ENCODE measurements at places on chromosomes 12 and 14.

DNA sequence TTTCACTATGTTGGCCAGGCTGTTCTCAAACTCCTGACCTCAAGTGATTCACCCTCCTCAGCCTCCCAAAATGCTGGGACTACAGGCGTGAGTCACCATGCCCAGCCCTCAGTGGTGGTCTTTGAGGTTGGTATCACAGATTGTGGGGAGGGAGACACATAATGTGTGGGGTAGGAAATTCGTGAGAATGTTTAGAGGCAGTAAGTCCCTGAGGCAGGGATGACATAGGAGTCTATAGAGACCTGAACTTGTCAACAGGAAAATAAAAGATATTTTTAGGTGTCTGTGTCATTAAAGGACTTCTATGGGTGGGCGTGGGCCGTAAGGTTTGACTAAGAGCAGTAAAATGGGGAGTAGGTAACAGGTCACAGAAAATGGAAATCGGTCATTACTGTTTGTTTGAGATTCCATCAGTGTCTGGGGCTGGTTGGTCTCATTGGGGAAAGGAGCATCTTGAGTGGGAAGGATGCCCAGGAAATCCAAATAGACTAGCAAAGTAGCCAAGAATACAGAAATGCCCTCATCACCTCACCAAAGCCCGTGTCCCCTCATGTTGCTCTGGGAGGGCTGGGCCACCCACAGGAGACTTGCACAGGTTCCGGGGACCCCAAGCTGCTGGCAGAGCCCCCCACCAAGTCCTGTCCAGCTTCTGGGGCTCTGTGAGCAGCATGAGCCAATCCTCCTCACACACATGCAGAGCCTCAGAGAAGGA, 63.6 kb upstream of the BCL2L14 start:
- DNase-seq, result peak; percentile 67

DNA sequence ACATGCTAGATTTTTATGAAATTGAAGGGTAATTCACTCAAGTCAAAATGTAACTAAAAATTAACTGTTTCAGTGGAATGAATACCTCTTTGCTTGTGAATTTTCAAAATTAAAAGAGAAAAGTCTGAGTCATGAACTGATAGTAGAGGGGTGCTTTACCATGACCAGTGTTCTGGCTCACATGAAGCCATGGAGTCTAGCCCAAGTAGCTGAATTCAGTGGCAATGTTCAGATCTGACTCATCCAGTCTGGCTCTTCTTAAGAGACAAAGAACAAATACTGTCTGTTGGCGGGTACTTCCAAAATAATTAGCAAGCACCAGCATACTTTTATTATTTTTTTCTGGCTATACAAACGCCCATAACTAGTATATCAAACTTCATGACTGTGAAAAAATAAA, 366.3 kb upstream of the GARIN6 start:
- DNase-seq, result no peak

DNA sequence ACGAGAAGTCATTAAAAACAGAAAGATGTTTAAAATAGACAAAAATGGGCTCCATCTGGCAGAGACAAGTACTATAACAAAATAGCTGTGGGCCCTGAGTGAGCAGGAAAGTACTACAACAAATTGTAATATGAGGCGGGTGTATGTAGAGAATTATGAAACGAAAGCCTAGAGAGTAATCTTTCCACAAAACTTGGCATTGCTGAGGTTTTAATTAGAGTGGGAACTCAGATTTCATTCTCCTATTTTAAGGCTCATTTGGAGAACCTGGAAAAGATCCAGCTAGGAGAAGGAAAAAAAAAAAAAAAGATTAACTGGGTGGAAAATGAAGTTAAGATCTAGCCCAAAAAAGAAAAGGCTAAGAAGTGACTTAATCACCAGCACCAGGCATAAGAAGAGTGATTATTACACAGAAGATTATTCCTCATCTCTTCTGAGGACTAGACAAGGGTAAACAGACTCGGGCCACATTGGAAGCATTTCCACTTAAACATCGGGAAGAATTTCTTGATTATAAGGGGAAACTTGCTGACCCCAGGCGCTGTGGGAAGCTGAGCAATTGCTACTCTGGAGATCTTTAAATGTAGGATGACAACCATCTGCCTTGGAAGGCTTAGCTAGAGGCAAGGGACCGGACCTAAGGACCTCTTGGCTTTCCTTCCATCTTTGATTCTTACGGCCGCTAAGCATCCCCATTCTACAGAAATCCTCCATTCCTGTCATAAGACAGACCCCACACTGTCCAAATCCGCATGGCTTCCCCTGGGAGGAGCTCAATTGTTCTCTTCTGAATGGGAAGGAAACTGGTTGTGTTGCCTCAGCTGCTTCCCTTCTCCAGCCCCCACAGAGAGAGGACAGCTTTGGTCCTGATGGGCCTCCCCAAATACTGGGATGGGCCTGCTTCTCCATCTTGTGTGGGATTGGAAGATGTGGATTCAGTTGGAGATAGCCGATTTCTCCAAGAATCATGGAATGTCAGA, 40.6 kb downstream of the IGF1 start:
- no peak for DNase-seq

- no peak for DNase-seq
Observed at GRCh38 chr12:6229224-6230218, 29.3 kb downstream of the CD9 start.

DNA sequence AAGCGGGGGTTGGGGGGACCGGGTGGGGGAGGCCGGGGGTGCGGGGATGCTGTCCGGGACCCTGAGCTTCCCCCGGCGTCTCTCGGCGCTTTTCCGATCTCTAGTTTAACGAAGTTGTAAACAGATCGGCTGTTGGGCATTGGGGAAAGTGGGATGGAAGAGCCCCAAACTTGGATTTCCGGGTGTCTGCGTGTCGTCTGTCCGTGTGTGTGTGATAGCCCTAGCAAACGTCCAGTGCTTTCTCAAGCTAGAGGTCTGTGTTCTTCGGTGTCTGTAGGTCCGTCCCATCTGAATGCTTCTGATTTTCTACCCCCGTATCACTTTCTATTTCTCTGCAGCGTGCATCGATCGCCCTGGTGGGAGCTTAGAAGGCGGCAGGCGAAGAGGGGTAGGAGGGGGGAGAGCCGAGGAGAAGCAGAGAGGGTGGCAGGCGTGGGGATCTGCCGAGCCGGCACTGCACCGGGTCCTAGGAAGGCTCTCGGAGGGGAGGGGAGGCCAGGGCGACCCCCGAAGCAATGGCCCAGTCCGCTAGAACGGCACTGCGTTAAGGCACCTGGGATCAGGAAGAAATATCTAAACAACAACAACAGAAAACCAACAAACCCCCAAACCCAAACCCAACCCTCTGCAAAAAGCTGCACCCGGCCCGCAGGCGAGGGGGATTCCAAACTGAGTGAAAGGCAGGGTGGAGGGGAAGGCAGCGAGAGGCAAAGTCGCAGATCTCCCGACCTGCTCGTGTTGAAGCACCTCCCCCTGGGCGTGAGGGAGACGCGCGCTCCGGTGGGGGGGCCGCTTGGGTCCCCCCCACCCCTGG, 1.0 kb downstream of the KCNA1 start:
- DNase-seq, result no peak

DNA sequence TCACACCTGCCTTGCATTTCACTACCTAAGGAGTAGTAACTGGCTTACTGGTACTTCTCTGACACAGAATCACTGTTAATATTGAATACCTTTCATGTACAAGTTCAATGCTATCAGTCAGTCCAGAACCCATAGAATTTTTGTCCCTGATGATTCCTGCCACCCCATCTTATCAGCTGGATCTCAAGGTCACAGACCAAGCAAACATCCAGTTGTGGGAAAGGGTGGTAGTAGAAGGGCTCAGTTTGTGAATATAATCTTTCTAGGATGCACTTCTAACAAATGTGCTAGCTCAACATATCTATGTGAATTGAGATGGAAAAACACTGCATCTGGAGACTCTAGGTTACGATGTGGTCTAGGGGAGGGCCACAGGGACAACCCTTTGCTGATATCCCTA, 14.1 kb downstream of the PPP1CC start:
- no peak for DNase-seq

DNA sequence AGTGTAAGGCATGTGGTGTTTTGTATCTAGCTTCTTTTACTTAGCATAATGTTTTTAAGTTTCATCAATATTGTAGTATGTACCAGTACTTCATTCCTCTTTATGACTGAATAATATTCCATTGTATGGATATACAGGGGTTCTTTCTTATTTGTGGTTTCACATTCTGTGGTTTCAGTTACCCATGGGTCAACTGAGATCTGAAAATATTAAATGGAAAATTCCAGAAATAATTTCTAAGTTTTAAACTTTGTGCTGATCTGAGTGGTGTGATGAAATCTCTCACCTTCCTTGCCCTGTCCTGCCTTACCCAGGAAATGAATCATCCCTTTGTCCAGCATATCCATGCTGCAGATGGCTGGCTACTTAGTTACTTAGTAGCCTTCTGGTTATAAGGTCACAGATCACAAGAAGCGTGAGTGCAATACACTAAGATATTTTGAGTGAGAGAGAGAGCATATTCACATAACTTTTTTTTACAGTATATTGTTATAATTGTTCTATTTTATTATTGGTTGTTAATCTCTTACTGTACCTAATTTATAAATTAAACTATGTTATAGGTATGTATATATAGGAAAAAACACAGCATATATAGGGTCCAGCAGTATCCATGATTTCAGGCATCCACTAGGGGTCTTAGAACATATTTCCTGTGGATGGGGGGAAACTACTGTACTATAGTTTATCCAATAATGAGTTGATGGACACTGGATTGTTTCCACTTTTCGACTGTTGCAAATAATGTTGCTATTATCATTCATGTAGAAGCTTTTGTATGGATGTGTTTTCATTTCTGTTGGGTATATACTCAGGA, 59.6 kb upstream of the LRTM2 start:
- DNase-seq, result no peak

GRCh38 chr12:124317400-124317799, 22.5 kb downstream of the RFLNA start:
- DNase-seq, result no peak

DNA sequence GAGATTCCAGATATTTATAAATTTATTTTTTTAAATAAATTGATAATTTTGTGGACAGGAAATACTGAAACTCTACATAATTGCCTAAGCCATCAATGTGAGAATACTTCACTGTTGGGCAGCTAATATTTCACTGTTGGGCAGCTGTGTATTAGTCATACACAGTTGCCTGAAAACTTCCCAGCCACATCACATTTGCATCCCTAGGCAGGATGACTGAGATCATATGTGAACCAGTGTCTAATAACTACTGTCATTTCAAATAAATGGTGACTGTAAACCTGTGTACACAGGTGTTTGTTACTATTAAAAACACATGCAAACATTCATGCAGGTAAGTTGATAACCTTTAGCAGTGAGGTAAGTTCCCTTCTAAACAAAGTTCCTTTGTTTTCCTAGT, 43.9 kb downstream of the TMTC3 start:
- no peak for DNase-seq

DNA sequence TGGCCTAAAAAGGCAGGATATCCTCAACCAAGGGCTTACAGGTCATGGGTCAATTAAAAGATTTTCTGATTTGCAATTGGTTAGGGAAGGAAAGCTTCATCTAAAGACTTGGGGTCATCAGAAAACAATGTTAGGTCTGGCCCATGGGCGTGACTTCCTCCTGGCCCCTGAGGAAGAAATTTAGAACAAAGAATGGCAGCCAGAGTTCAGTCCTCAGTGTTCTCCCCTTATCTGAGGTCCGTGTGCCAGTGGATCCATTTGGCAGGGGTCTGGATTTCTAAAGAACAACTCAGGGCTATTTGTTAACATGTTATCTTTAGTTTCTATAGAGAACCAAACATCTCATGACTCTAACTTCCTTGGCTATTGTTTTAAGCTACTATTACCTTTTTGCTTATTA, 27.8 kb upstream of the NFYB start:
- no peak for DNase-seq

GRCh38 chr12:113598815-113599406, 127.2 kb upstream of the LHX5 start:
- no peak for DNase-seq

DNA sequence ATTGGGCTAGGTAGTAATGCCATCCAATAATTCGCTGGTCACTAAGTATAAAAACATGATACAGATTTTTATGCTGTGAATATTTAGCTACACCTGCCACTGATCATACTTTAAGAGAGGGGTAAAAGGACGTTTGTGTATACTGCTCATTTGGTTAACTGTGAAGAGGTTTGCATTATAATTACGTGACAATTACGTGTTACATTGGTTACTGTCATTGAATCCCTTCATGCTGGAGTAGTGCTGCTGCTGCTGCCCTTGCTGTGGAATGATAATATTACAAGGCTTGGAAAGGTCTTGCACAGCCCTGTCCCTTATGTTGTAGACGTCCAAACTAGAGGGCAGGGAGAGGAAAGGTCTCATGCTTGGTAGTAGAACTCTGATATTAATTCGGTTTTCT, 312.2 kb upstream of the ATP2B1 start:
- DNase-seq, result no peak

All from stimulated activated CD8-positive, alpha-beta memory T cell treated with anti-CD3 and anti-CD28 coated beads, Interleukin-4, amount 100 ng/mL, for 4 hours (primary cell).